ENCODE measurements at places on chromosomes 1 and 21.

- no peak for DNase-seq
These were observed 18.0 kb upstream of the MFSD2A start for GRCh38 chr1:39936724-39937491.

GRCh38 chr1:214280386-214281020, 456 bp upstream of the SMYD2 start:
- DNase-seq: no peak

- no peak for DNase-seq
These were observed 6.9 kb downstream of the LMNA start for GRCh38 chr1:156121457-156121856.

- DNase-seq: no peak
These were observed 26.1 kb upstream of the SMIM12 start for GRCh38 chr1:34885405-34886247.

- no peak for DNase-seq
These were observed 15.6 kb downstream of the EPHA8 start for GRCh38 chr1:22578732-22579361.

GRCh38 chr1:115280064-115280463, 58.0 kb downstream of the NGF start:
- no peak for DNase-seq

GRCh38 chr1:41696381-41696780, 211.9 kb upstream of the EDN2 start:
- DNase-seq: no peak

DNA sequence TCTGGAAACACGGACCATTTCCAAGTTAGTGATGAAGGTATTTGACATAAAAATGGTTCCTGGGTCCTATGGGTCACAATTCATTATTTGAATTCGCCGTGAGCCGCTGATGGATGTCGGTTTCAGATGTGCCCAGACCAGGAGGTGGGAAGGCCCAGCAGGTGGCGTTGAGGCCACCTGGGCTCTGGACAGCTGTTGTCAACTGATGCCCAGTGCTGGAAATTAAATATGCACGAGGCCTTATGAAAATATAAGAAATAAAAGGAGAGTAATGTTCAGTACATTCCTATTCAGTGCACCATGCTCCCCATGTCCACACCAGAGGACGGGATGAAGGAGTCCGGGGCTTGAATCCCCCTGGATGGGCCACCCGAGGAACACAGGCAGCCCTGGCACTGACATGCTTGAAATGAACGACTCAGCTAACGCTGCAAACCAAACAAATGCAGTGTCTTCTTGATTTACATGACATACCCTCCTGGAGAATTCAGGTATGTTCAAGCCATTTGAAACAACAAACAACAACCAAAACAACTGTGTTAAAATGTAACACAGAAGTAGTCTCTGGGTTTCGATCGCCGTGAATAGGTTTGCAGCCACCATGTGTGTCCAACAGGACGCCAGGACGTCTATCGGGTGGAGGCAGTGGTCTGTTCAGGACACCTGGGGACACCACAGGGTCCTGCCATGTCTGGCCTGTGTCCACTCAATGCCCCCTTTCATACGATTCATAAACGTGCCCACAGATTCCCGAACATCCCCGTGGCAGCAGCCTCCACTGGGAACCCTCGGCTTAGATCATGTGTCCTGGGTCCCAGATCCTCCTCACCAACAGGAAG, 6.1 kb downstream of the TFF3 start:
- DNase-seq: no peak

DNA sequence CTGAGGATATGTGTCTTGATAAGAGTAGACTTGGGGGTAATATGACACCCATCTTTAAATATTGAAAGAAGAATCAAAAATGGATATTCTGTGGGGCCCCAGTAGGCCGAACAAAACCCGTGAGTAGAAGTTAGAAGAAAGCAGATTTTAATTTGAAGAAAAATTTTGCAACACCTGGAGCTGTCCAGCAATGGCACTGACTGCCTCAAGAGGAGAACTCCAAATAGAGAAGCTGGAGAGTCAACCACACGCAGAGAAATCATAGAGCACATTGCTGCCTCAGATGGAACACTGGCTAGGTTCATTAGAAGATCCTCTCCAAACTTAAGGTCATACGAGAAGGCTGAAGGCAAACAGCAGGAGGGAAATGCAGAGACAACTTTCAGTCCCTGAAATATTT, 6.8 kb downstream of the NHLH1 start:
- DNase-seq: no peak

- DNase-seq: no peak
These were observed 4.6 kb downstream of the MYCL start for GRCh38 chr1:39896909-39897685.

GRCh38 chr1:42176902-42177519, 12.5 kb upstream of the GUCA2A start:
- no peak for DNase-seq

DNA sequence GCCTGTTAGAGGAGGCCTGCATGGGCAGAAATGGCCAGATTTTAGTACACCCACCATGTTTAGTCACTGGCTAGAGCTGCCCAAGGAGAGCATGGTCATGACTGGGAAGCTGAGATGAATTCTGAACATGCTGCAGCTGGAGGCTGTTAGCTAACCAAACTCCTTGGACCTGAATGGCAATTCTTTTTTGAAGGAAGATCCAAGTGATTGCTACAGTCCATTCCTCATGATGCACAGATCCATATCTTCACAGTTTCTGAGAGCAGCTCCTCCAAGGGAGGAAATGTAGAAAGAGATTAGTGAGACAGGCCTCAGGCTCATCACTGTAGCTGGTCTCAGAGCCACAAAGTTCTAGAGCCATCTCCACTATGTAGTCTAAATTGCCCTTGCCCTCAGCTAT, 11.1 kb downstream of the ZFYVE9 start:
- DNase-seq: no peak

- no peak for DNase-seq
These were observed 47.5 kb upstream of the EEIG2 start for GRCh38 chr1:108512239-108513043.

DNA sequence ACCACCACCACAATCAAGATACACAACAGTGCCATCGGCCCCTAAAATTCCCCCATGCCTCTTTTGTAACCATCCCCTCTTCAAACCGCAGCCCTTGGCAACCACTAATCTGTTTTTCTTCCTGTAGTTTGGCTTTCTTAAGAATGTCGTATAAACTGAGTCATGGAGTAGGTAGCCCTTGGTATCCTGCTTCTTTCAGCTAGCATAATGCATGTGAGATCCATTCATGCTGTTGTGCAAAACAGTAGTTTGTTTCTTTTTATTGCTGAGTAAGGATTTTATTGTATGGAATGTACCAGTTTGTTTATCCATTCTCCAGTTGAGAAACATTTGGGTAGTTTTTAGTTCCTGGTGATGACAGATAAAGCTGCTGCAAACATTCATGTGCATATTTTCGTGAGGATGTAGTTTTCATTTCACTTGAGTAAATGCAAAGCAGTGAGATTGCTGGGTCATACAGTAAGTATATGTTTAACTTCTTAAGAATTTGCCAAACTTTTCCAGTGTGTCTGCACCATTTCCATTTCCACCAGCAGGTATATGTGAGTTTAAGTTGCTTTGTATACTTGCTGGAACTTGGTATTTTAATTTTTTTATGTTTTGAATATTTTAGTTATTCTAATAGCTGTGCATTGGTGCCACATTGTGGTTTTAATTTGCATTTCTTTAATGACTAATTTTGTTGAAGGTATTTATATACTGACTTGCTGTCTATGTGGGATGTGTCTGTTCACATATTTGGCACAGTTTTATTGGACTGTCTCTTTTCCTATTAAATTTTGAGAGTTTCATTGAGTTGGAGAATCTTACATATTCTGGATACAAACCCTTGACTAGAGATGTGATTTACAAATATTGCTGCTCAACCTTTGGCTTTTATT, 148.4 kb upstream of the MAP1LC3C start:
- DNase-seq: no peak

Data from stimulated activated CD4-positive, alpha-beta T cell treated with anti-CD3 and anti-CD28 coated beads, Interleukin-1b, Interleukin-23, amount 100 ng/mL, for 1 hour (primary cell).